ENCODE measurements at places on chromosomes 16 and 17. TPM values are rescaled to one million over a fixed set of nuclear protein-coding genes. Genes with fewer than 3 reads are reported as not detected.

The CD300E gene
- not detected for total RNA-seq

The ACSM5 gene
- not detected for total RNA-seq

The ADAD2 gene
- total RNA-seq = not detected

The KRTAP9-4 gene
- not detected for total RNA-seq

The KRTAP4-11 gene
- not detected for total RNA-seq

The GNGT2 gene
- not detected for total RNA-seq

The LRRC37A gene
- 2.6 TPM for total RNA-seq

The TMEM238L gene
- total RNA-seq = not detected

The PYCARD gene
- 28.7 TPM for total RNA-seq

The MEFV gene
- not detected for total RNA-seq

The COX4I1 gene
- total RNA-seq = 379 TPM

The STXBP4 gene
- total RNA-seq = 19.6 TPM

The NPB gene
- total RNA-seq = 1.5 TPM

The DHRS7C gene
- not detected for total RNA-seq

The CAMTA2 gene
- 13.0 TPM for total RNA-seq

The UBTF gene
- 34.1 TPM for total RNA-seq

The TSNAXIP1 gene
- total RNA-seq = 0.32 TPM

The NPIPB4 gene
- total RNA-seq = 22.9 TPM

The HAS3 gene
- total RNA-seq = 10.1 TPM

The CDH1 gene
- 0.28 TPM for total RNA-seq

The CTRB1 gene
- not detected for total RNA-seq

The CLDN9 gene
- not detected for total RNA-seq

The MARCHF10 gene
- not detected for total RNA-seq

The CRHR1 gene
- not detected for total RNA-seq

The OR3A2 gene
- not detected for total RNA-seq

The LGALS9 gene
- total RNA-seq = 5.5 TPM

The OTOP2 gene
- total RNA-seq = not detected

The CPD gene
- 175 TPM for total RNA-seq

The KLHL10 gene
- 0.28 TPM for total RNA-seq

The TMIGD1 gene
- not detected for total RNA-seq

The RASD1 gene
- total RNA-seq = 1.8 TPM

The INCA1 gene
- total RNA-seq = not detected

The RPA1 gene
- 33.5 TPM for total RNA-seq

All from smooth muscle cell of the umbilical artery (primary cell).